ENCODE measurements at places on chromosomes 12 and 14.

GRCh38 chr14:64159588-64159987, 134.6 kb downstream of the ESR2 start:
- DNase-seq, result no peak

- no peak for DNase-seq
Measured at GRCh38 chr12:55852740-55853139, 10.0 kb upstream of the MMP19 start.

DNA sequence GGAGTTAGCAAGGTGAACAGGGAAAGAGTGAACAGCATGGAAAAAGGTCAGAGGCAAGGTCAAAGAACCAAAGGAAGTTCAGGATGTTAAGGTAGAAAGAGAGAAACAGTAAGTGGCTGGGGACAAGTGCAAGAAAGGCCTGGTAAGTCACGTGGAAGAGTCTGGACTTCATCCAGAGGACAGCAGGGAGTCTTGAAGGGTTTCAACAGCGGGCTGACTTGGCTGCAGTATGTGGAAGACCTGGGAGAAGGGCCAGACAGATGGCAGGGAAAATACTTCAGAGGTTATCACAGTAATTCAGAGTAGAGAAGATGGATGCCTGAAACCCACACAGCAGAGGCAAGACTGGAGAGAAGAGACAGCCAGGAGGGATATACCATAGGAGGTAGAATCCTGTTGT, 34.0 kb downstream of the CIT start:
- DNase-seq, result no peak

- DNase-seq, result no peak
Measured at GRCh38 chr12:131385313-131386166, 325.4 kb upstream of the SFSWAP start.

- no peak for DNase-seq
Measured at GRCh38 chr14:65631040-65631439, 218.5 kb downstream of the FUT8 start.

- DNase-seq, result no peak
Measured at GRCh38 chr14:32017587-32017986, 59.5 kb upstream of the ARHGAP5 start.

- DNase-seq, result no peak
Measured at GRCh38 chr12:6347367-6348338, 5.8 kb upstream of the TNFRSF1A start.

GRCh38 chr12:99133401-99133800, 488.3 kb downstream of the APAF1 start:
- DNase-seq, result no peak

DNA sequence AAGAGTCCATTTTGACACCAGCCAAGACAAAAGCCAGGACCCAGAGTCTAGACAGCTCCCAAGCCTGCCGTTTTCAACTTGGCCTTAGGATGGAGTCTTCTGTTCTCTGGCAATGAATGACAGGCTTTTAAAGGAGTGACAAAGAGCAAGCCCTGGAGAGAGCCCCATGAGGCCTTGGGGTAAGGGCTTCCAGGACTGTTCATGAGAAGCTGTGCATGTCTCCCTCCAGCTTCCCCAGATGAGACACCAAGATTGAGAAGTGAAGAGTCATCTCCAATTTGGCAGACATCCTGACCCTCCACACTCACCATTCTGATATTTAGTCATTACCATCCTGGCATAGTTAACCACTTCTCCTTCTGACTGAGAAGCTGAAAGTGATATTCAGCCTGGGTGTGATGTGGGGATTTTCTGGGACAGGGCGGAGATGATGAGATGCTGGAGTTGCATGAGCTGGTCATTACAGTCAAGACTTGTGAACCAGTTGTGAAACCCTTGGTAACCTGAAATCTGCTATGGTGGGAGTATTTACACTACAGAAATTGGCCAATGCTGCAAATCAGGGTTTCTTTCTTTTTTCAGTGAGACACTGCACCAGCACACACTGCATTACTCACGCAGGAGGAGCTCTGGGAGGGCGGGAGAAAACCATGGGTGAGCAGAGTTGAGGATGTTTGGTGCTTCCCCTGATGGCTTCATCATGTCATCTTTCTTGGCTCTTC, 77.8 kb downstream of the VCPKMT start:
- no peak for DNase-seq

- DNase-seq, result no peak
Measured at GRCh38 chr12:94941440-94941862, 62.0 kb downstream of the NDUFA12 start.

- no peak for DNase-seq
Measured at GRCh38 chr12:104275689-104276088, 27.9 kb upstream of the EID3 start.

- DNase-seq, result peak; percentile 0
Measured at GRCh38 chr14:97602438-97603117, 805.4 kb downstream of the VRK1 start.

DNA sequence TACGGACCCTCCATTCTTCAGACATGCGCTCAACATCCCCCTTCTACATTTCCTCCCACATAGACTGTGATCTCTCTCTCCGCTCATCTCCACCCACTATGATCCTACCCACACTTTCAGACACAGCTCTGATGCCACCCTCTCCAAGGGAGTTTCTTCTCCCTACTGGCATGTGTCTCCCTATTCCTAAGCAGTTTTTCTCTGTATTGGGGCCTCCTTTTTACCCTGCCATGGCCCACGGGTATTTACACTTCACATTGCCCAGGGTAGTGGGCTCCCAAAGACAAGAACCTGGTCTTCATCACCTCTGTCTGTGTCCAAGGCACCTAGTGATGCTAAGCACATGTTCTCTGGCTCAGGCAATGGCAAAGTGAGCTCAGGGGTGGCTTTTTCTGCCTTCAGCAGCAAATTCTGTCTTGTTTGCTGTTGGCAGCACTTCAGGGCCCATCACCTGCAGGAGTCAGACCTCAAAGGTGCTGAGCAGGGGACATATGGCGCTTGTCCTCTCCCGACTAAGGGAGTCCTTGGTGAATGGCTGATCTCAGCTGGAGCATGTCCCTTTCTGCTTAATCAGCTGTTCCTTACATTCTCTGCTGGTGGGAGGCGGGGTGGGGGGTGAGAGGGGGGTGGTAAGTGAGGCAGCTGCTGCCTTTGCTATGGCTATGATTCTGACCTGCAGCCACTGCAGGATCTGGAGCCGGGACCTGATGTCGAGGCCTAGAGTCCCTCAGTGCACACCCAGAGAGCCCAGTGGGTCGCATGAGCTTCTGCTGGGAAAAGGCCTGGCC, 256.8 kb downstream of the PCNX1 start:
- DNase-seq, result no peak
